HTR-8/SVneo (cell line): ENCODE measurements at places on chromosomes 11 and 22.

GRCh38 chr11:86067009-86067850, 1.7 kb downstream of the PICALM start:
- DNase-seq: no peak

DNA sequence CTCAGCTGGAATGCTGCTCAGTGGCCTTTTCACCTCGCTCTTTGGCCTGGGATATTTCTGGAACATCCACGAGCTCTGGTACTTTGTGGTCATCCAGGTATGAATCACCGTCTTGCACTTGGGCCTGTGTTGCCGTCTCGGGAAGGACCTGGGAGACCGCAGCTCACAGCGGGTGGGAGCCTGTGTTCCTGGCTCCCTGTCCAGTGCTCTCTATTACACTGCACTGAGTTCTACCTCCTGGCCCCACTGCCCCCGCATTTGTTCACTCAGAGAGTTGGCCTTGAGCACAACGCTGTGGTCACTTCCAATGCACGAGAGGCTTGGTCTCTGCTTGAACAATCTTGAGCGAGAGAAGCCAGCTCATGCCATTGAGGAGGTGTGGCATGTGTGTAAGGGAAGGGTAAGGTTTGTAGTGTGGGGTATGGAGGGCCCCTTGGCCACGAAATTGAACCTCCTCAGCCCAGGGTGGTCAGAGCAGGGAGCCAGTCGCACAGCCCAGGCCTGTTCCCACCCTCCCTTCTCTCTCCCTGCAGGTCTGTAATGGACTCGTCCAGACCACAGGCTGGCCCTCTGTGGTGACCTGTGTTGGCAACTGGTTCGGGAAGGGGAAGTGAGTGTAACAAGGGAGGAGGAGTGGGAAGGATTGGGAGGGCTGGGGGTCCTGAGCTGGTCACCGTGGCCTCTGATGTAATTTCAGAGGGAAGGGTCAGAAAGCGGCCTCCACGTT, 16.2 kb downstream of the SLC37A2 start:
- DNase-seq: no peak

DNA sequence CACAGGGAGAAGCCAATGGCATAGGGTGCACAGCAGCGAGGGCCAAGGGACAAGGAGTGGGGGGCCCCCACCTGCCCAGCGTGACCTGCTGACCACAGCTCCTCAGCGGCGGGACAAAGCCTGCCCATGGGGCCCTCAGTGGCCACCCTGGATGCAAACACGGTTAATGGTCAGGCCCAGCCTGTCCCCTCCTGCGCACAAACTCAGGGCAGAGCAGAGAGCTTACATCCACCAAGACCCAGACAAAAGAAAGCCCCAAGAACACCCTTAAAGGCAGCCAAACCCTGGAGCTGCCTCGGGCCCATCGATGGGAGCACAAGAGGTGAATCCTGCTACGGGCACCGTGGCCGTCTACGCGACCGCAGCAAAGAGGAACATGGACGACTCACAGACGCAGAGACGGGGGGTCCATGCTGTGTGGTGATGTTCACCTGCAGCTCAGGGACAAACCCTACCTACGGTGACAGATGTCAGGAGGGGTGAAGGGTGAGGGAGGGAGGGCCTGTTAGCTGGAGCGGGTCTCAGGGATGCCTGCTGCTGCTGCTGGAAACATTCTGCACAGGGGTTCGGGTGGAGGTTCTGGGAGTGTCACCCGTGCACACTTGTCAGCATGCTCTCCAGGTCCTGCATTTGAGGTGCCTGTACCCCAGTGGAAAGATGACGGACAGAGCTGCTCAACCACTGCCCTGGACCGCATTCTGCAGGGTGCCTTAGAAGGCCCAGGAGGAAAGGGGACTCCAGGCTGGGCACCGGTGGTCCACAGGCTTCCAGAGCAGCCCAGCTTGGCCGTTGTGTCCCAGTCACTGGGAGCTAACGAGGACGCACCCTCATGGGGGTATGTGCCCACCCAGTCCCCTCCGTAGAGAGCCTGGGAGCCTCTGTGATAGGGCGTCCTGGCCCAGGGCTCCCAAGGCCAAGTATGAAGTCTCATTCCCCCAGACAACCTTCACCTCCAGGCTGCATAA, 11.6 kb downstream of the ASCL2 start:
- no peak for DNase-seq

GRCh38 chr11:128190312-128190711, 397.0 kb downstream of the ETS1 start:
- DNase-seq: no peak

- DNase-seq: no peak
These were observed 795.6 kb upstream of the ANO3 start for GRCh38 chr11:25536289-25536688.

GRCh38 chr11:126475014-126475991, 119.8 kb downstream of the ST3GAL4 start:
- no peak for DNase-seq

GRCh38 chr11:4025248-4025966, 69.2 kb upstream of the RRM1 start:
- DNase-seq: no peak

DNA sequence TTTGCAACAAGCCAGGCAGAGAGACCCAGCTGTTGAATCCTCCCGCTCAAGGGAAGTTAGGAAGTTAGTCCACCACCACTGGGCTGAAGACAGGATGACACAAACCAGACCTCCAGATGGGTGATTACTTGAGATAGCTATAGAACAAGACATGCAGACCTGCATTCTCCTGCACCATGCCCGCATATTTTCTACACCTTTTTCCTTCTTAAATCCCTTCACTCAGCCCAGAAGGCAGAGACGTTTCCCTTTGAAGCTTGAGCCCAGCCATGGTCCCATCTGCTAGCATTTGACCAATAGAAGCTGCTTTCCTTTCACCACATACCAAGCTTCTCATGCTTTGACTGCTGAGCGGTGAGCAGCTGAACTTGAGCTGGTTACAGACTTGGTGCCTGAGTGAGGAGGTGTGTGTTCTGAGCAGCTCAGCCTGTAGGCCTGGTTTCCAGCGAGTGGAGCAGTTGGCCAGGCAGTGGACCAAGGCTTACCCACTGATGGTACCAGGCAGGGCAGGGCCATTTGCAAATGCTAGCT, 29.2 kb upstream of the CBX6 start:
- DNase-seq: no peak

- DNase-seq: no peak
These were observed at the start of gene MPPED2 for GRCh38 chr11:30586251-30587144. MPPED2 (minus strand) TSS chr11:30586353; CDS start chr11:30580373, 5,980 bp downstream.

DNA sequence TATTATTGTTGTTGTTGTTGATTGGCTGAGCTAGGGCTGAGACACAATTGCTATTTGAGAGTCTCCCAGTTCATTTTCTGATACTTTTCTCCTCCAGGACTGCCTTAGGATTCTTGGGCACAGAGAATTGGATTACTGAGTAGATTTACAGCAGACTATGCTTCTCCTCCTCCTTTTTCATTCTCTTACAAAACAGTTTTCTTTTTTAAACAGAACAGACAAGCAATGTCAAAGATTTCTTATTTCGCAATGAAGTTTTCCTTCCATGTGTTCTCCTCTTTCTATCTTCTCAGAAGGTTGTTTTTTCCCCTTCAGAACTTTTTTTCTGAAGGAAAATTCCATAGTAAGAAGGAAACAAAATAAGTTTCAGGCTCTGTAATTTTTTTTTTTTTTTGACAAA, 19.8 kb upstream of the TIMP3 start:
- no peak for DNase-seq

- DNase-seq: no peak
These were observed 147.4 kb upstream of the PGR start for GRCh38 chr11:101277036-101277435.

DNA sequence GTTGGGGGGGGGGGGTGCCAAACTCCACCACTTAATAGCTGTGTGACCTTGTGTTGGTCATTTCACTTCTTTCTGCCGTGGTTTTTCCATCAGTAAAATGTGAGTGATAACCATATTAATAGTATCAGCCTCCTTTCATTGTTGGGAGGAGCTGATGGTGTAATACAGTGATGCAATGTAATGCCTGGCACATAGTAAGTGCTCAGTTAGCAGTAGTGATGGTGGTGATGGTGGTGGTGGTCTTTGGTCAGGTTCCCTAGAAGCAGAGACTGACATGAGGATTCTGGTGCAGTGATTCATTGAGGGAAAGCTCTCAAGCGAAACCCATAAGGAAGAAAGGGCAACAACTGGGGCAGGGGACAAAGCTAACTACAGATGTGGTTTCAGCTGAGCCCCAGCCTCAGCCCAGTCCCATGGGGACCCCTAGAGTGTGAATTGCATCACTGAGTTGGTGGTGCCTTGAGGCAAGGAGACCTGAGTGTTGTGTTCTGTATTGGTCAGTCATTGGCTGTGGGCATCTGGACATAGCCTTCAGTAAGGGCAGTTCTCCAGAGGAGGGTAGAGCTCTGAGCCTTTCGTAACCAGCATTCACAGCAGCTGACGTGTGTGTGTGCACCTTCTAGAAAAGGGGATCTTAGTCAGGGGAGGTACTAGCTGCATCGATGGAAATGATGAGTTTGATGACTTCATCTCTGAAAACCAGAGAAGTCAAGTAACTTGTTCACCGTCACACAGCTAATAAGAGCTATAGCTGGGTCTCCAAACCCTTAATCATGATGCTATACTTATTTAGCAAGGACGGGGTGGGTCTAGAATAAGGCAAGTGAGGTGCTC, 93.6 kb upstream of the CRYBB3 start:
- DNase-seq: no peak

DNA sequence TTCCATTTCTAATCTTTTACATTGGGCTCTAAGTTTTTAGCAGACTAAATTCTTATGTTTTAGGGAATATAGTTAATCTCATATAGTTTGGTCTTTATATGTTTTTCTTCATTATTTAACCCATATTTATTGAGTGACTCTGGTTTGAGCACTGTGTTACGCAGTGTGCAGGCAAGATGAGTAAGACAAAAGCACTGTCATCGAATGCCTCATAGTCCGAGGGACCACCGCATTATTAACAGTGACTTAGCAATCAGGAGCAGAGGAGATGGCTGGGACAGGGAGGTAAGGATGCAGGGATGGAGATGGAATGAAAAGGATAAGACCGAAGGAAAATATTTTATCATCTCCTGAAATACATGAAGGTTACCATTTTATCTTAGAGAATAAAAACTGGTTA, 65.2 kb upstream of the CTSC start:
- no peak for DNase-seq

DNA sequence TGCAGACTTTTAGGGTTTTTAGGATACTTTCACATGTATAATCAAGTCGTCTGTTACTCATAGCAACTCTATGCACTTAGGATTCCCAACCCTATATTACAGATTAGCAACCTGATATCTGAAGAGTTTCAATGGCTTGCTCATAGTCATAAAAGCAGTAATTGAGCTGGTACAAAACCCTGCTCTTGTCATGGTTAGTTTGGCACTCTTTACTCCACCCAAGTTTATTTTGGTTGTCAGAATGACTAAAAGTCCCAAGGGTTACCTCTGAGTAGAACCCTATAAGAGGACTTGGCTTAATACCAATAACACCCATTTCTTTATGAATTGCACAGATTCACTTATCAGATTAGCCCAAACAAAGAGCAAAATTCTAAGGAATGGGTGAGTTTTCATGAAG, 550.6 kb downstream of the SOX6 start:
- no peak for DNase-seq

DNA sequence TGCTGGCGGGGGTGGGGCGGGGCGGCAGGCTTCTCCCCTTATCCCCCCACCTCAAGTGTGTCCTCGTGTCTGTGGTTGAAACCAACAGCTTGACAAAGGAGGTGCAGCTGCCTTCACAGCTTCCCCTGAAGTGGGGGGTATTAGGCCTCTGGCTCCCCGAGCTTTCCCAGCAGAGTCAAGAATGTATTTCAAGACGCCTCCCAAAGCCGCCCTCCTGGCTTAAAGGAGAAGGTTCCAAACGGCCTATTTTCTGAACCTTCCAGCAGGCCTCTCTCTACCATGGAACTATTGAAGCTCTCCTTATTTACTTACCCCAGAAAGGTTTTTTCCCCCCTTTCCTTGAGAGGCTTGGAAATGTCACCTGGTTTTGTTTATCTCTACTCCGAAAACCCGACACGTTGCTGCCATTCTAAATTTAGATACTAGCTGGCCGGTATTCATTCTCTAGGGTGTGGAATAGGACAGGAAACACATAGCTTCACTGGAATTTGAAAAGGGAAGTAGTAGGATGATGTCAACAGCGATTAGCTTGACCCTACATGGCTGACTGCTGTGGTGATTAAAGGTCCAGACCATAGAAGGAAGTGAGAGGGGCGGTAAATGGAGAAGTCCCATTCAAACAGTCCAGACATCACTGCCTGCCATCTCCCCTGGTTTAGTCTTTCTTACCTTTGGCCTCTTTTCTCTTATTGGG, 671 bp upstream of the PICALM start:
- peak; percentile 76 for DNase-seq

DNA sequence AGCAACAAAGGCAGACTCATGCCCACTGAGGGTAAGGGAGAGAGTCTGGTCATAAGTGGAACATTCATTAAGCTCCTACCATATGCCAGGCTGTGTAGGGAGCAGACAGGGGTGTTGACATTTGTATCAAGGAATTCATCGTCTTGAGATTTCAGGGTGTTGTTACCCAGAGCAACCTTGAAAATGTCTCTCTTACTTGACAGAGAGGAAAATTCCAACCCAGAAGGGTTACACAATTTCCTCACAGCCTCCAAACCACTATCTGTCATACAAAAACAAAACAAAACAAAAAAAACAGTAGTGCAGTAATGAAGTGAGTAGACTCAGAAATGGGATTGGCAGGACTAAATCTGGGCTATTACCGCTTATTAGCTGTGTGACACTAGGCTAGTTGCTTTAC, 113.2 kb downstream of the MIAT start:
- no peak for DNase-seq

- DNase-seq: no peak
These were observed 109.6 kb downstream of the TRIM29 start for GRCh38 chr11:120028181-120028896.

DNA sequence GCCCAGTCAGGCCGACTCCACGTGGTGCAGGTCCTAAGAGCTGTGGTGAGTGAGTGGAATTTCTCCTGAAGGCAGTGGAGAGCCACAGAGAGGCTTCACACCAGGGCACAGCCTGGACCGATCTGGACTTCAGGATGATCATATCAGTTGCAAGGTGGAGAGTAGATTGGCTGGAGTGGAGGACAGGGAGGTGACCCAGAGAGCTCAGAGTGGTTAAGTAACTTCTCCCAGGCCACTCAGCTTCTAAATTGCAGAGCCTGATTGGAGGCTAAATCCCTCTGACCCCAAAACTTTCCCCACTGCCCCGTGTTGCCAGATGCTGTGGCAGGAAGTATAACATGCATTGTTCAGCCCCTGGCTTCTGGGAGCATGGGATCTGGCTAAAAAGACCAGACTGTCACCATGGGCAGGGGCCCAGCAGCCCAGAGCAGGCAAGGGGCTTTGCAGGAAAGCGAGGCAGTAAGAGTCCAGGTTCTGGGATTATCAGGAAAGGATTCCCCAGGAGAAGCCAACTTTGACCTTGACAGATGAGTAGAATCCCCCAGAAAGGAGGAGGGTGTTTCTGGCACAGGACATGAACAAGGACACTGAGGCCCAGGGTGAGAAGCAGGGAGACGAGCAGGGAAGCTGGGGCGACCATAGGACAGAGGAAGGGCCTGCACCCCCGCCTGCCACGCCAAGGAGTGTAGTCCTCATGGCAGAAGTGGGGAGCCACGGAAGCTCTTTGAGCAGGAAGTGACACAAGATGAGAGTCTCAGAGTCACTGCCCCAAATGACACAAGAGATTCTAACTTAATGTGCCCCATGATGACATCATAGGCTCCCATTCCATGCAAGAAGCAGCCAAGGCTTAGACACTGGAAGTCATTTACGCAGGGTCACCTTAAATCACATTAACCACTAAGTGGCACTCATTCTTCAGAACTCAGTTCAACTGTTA, 4.8 kb downstream of the SLC35C1 start:
- no peak for DNase-seq
